Left kidney (tissue), 8 donors: ENCODE measurements at places on chromosomes 11 and 22. TPM values are rescaled to one million over a fixed set of nuclear protein-coding genes. Genes with fewer than 3 reads are reported as not detected.

Gene PIH1D2
- polyA plus RNA-seq, result 12.6 TPM

Gene BIK
- polyA plus RNA-seq, result 0.78 TPM

Gene BEST1
- polyA plus RNA-seq, result 4.1 TPM

Gene IFITM1
- 38.1 TPM for polyA plus RNA-seq

Gene PKDREJ
- 0.55 TPM for polyA plus RNA-seq

Gene SIK3
- polyA plus RNA-seq, result 47.6 TPM

Gene BANF1
- 233 TPM for polyA plus RNA-seq

Gene IL10RA
- 2.1 TPM for polyA plus RNA-seq

Gene SAA4
- polyA plus RNA-seq, result not detected

Gene NFAM1
- 0.81 TPM for polyA plus RNA-seq

Gene MMP12
- 4.4 TPM for polyA plus RNA-seq

Gene FBLN1
- 98.3 TPM for polyA plus RNA-seq

Gene SLC25A18
- polyA plus RNA-seq, result 1.5 TPM

Gene SLC15A3
- 15.7 TPM for polyA plus RNA-seq

Gene ANGPTL5
- polyA plus RNA-seq, result not detected

Gene MPZL3
- polyA plus RNA-seq, result 6.5 TPM

Gene SLC35E4
- polyA plus RNA-seq, result 1.3 TPM

Gene OR5AK2
- polyA plus RNA-seq, result 0.23 TPM

Gene SCGB1D2
- polyA plus RNA-seq, result 0.80 TPM

Gene SCN3B
- polyA plus RNA-seq, result 2.5 TPM

Gene OR51E2
- 1.3 TPM for polyA plus RNA-seq

Gene IL18BP
- polyA plus RNA-seq, result 16.8 TPM

Gene GRAMD1B
- 13.0 TPM for polyA plus RNA-seq

Gene GLYAT
- 151 TPM for polyA plus RNA-seq

Gene C11orf87
- polyA plus RNA-seq, result 0.22 TPM

Gene FXYD6
- 114 TPM for polyA plus RNA-seq

Gene OR4A16
- not detected for polyA plus RNA-seq

Gene CTTN
- 219 TPM for polyA plus RNA-seq

Gene OR51E1
- 1.7 TPM for polyA plus RNA-seq

Gene TM7SF2
- 63.8 TPM for polyA plus RNA-seq

Gene OR5A2
- 0.03 TPM for polyA plus RNA-seq

Gene PDGFB
- 10.5 TPM for polyA plus RNA-seq

Gene CBLIF
- 0.20 TPM for polyA plus RNA-seq

Gene C11orf42
- 0.91 TPM for polyA plus RNA-seq

Gene PRG3
- 0.48 TPM for polyA plus RNA-seq

Gene AKIP1
- polyA plus RNA-seq, result 21.2 TPM

Gene ADM
- 6.4 TPM for polyA plus RNA-seq

Gene MRGPRE
- polyA plus RNA-seq, result not detected

Gene CHORDC1
- 60.3 TPM for polyA plus RNA-seq

Gene KRTAP5-8
- 1.3 TPM for polyA plus RNA-seq

Gene TRAF6
- 19.2 TPM for polyA plus RNA-seq

Gene DBX1
- not detected for polyA plus RNA-seq

Gene OR8A1
- polyA plus RNA-seq, result 0.05 TPM

Gene LRRC32
- polyA plus RNA-seq, result 48.8 TPM

Gene ACCSL
- not detected for polyA plus RNA-seq

Gene BACE1
- 62.5 TPM for polyA plus RNA-seq

Gene OPCML
- polyA plus RNA-seq, result 13.9 TPM

Gene SCGB2A2
- not detected for polyA plus RNA-seq

Gene FAM83F
- polyA plus RNA-seq, result 2.5 TPM

Gene CALCB
- polyA plus RNA-seq, result 4.4 TPM

Gene HEPN1
- polyA plus RNA-seq, result 1.7 TPM

Gene PRODH
- polyA plus RNA-seq, result 11.9 TPM

Gene GAB4
- polyA plus RNA-seq, result not detected

Gene OLFML1
- 33.1 TPM for polyA plus RNA-seq

Gene KRTAP5-2
- polyA plus RNA-seq, result not detected

Gene APOA4
- not detected for polyA plus RNA-seq

Gene FOLH1
- 21.4 TPM for polyA plus RNA-seq

Gene KCNJ1
- polyA plus RNA-seq, result 76.0 TPM

Gene CYTH4
- polyA plus RNA-seq, result 3.9 TPM

Gene POU2F3
- 0.32 TPM for polyA plus RNA-seq
